ENCODE measurements at places on chromosomes 13 and 19.

GRCh38 chr19:575527-576506 lies 3.4 kb downstream of the BSG start:
- H3K4me1 ChIP-seq: peaks cover 32% of the 10 kb centered on the region
- H3K27ac ChIP-seq: no peak overlapping the region
- DNase-seq: peak; percentile 82
- H3K27me3 ChIP-seq: no peaks in the 10 kb centered on the region
- H3K36me3 ChIP-seq: no peaks in the 10 kb centered on the region

DNA sequence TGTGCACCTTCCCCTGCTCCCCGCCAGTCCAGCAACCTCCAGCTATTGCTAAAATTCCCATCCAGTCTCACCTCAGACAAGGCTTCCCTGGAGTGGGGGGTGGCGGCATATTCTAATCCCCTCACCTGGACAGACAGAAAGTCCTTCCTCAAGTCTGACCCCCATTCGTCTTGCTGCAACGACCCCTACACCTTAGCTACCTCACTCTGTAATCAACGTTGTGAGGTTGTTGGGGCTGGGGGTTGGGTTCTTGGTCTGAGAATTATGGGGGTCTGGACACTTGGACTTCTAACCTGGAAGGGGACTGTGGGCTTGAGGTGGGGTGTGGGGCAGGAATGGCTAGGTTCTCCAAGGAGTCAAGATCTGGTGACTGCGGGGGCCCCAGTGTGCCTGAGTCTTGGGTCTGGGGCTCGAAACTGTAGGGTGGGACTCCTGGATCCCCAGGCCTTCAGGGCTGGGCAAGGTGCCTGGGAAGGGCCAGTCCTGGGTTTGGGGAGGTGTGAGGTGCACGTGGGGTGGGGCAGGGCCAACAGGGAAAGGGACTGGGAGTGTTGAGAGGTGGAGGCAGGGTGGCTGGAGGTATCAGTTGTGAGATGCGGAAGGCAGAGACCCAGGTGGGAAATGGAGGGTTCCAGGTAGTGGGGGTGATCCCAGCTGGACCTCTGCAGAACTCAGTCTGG lies 1.3 kb downstream of the FOXA3 start:
- no peaks in the 10 kb centered on the region for H3K36me3 ChIP-seq
- no peak overlapping the region for H3K27ac ChIP-seq
- peaks cover 4% of the 10 kb centered on the region for H3K4me1 ChIP-seq
- H3K27me3 ChIP-seq: peaks cover 7% of the 10 kb centered on the region

DNA sequence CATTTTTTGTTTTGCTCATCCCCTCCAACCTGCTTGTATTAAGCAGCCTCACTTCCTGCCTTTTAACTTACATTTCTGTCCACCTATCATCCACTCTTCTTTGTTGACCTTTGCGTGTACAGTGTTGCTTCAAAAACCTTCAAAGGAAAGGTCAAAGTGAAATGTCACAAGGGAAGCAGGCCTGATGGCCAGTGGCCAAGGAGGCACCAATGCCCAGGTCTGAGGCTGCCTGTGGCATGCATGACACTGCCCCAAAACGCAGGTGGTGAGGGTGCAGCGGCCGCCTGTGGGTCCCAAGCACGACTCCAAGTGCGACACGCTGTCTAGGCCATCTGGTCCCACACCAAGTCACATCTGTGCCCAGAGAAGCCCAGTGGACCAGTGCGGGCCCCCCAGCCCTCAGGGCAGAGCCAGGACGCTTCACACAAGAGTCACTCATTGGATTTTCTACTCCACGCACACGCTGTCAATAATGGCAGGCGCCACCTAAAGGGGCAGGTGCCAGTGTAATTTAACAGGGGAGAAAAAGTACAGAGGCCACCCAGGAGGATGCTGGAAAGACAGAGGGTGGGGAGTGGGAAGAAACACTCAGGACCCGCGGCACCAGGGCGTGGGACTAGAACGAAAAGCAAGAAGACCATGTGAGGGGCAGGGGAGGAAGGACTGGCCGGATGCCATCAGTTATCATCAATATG lies 23.5 kb downstream of the SLC7A1 start:
- H3K4me3 ChIP-seq: no peak overlapping the region
- no peak overlapping the region for H3K27ac ChIP-seq
- peaks cover 3% of the 10 kb centered on the region for H3K4me1 ChIP-seq
- H3K27me3 ChIP-seq: no peaks in the 10 kb centered on the region
- DNase-seq: no peak

DNA sequence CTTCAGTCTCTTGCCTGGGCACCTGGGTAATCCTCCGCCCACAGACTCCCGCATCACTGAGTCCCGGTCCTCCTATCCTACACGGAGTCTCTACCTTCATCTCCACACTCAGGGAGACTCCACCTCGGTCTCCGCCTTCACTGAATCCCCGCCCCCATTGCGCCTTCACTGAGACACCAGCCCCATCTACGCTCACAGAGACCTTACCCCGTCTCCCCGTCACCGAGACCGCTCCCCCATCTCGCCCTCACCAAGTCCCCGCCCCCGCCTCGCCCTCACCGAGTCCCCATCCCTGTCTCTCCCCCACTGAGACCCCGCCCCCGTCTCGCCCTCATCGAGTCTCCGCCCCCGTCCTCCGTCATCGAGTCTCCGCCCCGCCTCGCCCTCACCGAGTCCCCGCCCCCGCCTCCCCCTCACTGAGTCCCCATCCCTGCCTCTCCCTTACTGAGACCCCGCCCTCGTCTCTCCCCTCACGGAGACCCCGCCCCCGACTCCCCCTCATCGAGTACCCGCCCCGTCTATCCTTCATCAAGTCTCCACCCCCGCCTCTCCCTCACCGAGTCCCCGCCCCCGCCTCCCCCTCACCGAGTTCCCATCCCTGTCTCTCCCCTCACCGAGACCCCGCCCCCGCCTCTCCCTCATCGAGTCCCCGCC lies 23.1 kb upstream of the ZNF846 start:
- peak; percentile 99 for DNase-seq
- H3K27me3 ChIP-seq: no peaks in the 10 kb centered on the region
- H3K4me3 ChIP-seq: peak overlapping the region; percentile 72
- H3K27ac ChIP-seq: peak overlapping the region; percentile 92
- H3K4me1 ChIP-seq: peaks cover 2% of the 10 kb centered on the region
- no peaks in the 10 kb centered on the region for H3K36me3 ChIP-seq

GRCh38 chr19:14441041-14441938 lies 8.2 kb downstream of the PKN1 start:
- no peak overlapping the region for H3K4me3 ChIP-seq
- H3K27ac ChIP-seq: no peak overlapping the region

DNA sequence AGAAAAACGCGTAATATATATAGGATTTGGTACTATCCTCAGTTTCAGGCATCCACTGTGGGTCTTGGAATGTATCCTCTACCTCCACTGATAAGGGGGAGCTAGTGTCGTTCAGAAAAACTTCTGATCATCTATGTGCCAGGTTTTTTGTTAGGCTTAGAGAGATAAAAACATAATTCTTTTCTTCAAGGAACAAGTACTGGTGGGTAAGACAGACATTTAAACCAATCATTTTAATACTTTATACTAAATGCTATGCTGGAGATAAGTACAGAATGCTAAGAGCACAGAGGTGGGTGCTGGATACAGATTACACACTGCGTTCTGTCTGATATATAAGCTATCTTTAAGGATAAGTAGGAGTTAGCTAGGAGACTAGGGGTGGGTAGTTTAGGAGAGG lies 166.1 kb downstream of the PDS5B start:
- no peak overlapping the region for H3K27ac ChIP-seq
- no peaks in the 10 kb centered on the region for H3K36me3 ChIP-seq
- H3K27me3 ChIP-seq: no peaks in the 10 kb centered on the region
- no peak for DNase-seq
- no peaks in the 10 kb centered on the region for H3K4me1 ChIP-seq
- no peak overlapping the region for H3K4me3 ChIP-seq

GRCh38 chr19:2136796-2137195 lies 14.6 kb downstream of the AP3D1 start:
- H3K4me3 ChIP-seq: no peak overlapping the region
- no peaks in the 10 kb centered on the region for H3K27me3 ChIP-seq
- DNase-seq: no peak
- H3K4me1 ChIP-seq: peaks cover 3% of the 10 kb centered on the region
- no peaks in the 10 kb centered on the region for H3K36me3 ChIP-seq
- H3K27ac ChIP-seq: no peak overlapping the region

DNA sequence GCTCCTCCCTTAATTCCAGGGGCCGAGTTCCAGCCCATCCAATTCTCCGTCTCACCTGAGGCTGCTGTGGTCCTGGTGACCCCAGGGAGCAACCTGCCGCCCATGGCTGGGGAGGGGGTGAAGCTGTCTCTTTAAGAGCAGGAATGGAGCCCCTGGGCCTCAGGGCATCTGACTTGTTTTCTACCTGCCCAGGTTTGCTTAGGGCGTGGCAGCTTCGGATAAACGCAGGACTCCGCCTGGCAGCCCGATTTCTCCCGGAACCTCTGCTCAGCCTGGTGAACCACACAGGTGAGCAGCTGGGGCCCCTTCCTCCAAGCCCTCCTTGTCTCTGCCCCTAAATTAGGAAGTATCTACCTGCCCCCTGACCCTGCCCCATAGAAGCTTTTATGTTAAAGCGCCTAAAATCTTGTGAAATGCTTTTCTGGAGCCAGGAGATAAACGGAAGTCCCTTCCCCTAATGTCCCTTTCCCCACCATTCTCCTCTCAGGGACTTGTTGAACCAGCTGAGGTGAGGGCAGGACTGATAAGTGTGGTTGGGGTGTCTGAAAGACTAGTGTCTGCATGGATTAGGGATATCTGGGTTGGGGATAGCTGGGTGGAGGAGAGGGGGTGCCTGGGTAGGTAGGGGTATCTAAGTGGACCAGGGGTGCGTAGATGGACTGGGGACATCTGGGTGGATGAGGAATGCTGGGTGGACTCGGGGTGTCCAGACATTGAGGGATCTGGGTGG lies 614 bp downstream of the FXYD3 start:
- peak overlapping the region; percentile 17 for H3K4me3 ChIP-seq
- peaks cover 14% of the 10 kb centered on the region for H3K4me1 ChIP-seq
- no peak overlapping the region for H3K27ac ChIP-seq

GRCh38 chr13:113538689-113539058 lies 45.9 kb upstream of the TFDP1 start:
- H3K4me1 ChIP-seq: no peaks in the 10 kb centered on the region
- H3K4me3 ChIP-seq: no peak overlapping the region
- no peaks in the 10 kb centered on the region for H3K27me3 ChIP-seq
- H3K27ac ChIP-seq: no peak overlapping the region

- no peaks in the 10 kb centered on the region for H3K36me3 ChIP-seq
- no peak for DNase-seq
Measured at GRCh38 chr19:12789098-12789903, 2.0 kb upstream of the JUNB start.

- no peaks in the 10 kb centered on the region for H3K27me3 ChIP-seq
- H3K4me1 ChIP-seq: peaks cover 7% of the 10 kb centered on the region
- peak overlapping the region; percentile 70 for H3K4me3 ChIP-seq
- H3K27ac ChIP-seq: peak overlapping the region; percentile 88
Measured at GRCh38 chr19:5719274-5719960, 529 bp downstream of the LONP1 start.

DNA sequence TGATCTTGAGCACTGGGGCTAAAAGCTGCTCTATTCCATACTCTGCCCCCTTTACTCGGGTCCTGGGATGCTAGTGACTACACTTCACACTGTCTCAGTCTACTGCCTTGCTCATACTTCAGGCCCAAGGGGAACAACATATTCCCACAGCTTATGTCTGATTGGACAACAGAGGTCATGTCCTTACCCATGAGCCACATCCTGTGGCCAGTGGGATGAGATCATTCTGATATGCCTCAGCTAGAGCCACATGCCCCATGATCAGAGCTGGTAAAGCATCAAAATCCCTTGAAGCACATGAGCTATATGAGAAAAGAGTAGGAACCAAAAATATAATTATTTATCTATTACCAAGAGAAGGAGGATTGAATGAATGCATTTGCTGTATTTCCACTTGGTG lies 290.1 kb upstream of the TSHZ3 start:
- no peaks in the 10 kb centered on the region for H3K36me3 ChIP-seq
- no peak overlapping the region for H3K27ac ChIP-seq
- no peaks in the 10 kb centered on the region for H3K4me1 ChIP-seq

All from ovary (tissue), 10 donors.